ENCODE measurements at places on chromosomes 11 and 22.
A peak's percentile ranks its signal among the peaks of the same experiment; 100 is the strongest.

DNA sequence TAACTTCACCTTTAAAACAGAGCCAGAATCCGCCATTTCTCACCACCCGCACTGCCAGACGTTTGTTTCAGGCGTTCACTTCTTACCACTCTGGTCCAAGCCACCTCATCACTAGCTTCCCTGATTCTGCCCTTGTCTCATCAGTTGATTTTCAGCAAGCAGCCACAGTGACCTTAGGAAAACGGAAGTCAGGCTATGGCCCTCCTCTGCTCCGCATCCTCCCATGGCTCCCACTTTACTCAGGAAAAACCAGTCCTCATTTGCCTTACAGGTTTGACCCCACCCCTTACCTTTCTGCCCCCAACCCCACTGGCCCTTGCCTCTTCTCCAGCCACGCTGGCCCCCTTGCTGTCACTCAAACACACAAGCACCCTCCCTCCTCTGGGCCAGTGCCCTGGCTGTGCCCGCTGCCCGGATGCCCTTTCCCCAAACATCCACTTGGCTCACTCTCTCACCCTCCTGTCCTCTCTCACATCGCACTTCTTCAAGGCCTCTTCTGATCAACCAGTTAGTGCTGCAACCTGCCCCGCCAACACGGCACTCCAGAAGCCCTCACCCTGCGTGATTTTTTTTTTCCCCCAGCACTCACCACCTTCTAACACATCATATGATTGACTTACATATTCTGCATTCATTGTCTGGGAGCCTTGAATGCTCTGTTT, 18.9 kb downstream of the TPST2 start:
- no peak for DNase-seq

DNA sequence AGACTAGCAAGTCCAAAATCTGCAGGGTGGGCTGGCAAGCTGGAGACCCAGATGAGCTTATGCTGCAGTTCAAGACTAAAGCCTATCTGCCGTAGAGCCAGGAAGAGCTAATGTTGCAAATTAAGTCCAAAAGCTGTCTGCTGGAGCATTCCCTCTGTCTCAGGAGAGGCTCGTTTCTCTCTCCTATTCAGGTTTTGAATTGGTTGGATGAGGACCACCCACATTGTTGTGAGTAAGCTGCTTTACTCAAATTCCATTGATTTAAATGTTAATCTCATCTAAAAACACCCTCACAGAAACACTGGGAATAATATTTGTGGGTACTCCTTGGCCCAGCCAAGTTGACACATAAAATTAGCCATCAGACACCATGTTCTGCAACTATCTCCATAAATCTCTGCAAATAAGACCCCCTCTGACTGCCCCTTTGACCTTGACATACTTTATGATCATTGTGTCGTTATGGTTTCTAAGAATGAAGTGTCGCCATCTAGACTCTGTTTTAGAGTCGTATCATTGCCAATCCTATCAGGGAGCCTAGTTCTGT, 16.8 kb upstream of the CUL5 start:
- DNase-seq: no peak

GRCh38 chr11:15227011-15227410, 112.3 kb downstream of the INSC start:
- DNase-seq: peak; percentile 27

DNA sequence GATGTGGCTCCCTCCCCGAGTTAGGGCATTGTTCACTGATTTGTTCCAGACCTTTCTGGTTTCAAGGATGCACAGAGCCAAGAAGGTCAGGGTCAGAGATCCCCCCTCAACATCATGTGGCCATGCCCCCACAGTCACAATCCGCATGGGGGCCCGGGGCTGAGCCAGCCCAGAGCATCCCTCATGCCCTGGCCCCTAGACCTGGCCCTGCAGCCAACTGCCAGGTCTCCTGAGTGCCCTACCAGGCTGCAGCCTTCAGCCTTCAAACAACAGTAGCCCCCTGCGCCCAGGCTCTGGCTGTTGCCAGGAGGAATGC, 142.4 kb downstream of the CRYBB2 start:
- DNase-seq: no peak

GRCh38 chr11:5317292-5317691, 6.8 kb downstream of the OR51B2 start:
- DNase-seq: no peak

DNA sequence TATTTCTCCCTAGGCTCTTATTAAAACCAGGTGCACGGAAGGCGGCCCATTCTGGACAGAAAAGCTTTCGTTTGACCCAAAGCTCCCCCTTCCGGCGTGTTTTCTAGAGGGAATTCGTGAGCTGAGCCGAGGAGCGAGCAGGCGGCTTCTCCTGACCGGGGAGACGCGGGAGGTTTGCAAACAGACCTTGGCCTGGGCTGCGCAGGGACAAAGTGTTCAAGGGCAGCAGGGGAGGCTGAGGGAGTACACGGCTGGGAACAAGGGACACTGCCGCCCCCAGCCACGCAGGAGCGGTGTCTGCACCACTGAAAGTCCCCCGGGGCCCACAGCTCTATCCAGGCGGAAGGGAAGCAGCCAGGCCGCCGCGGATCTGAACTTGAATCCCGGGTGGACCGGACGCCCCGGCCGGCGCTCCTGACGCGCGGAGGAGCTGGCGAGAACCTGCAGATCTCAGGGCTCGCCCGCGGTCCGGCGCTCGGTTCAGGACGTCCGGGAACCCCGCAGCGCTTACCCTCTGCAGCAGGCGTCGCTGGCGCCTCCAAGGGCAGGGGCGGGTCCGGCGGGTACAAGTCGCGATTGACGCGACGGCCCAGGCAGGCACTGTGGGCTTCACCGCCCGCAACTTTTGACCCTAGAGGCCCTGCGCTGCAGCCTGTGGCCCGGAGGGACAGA, 101.9 kb downstream of the WT1 start:
- DNase-seq: peak; percentile 48

- no peak for DNase-seq
Measured at GRCh38 chr11:129374993-129375750, 476 bp upstream of the BARX2 start.

- DNase-seq: peak; percentile 65
Measured at GRCh38 chr11:27718346-27718862, 18.1 kb upstream of the BDNF start.

- no peak for DNase-seq
Measured at GRCh38 chr11:1219446-1219833, 3.4 kb upstream of the MUC5B start.

DNA sequence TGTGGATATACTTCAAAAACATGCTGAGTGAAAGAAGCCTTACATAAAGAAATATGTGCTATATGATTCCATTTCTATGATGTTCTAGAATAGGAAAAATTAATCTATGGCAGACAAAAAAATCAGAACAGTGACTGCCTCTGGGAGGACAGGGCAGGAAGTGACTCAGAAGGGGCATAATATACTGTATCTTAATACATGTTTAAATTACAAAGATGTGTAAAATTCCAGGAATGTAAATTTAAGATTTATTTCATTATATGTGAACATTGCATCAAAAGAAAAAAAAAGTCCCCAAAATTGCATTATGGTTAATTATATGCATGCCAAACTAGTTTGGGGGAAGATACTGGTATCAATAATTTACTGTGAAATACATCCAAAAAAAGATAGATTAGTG, 32.2 kb downstream of the SBF2 start:
- DNase-seq: no peak

DNA sequence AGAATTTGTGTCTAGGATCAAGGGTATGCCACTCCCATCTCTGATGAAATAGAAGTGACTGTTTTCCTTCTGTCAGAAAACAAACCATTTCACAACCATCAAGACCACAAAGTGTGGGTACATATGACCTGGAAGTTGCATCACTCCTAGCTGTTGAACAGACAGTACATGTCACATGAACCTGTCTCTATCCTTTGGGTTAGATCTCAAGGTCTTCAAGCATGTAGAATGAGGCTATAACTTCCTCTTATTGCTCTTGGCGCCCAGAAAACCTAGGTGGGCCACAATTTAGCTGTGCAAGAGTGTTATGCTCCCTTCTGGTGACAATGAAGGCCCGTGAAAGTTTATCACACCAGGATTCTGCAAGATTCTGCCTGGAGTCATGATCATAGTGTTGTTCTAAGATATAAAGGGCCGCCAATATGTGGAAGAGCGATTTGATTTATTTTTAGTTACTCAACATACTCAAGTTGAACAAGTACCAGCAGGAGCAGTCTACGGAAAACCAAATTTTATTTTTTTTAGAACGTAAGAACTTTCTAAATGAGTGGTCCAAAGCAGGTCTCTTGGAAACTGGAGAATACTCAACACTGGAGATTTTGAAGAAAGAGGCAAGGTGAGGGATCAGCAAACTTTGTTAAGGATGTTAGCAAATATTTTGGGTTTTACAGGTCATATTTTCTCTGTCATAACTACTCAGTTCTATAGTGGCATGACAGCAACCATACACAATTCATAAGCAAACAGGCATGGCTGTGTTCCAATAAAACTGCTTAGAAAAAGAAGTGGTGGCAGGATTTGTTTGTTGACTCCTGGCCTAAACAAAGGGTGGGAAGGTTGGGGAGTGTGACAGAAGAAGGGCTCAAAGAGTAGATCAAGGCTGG, 101.8 kb downstream of the USP35 start:
- no peak for DNase-seq

- no peak for DNase-seq
Measured at GRCh38 chr22:48894064-48894671, 933.5 kb downstream of the BRD1 start.

GRCh38 chr11:7571640-7572000, 57.8 kb downstream of the PPFIBP2 start:
- peak; percentile 43 for DNase-seq

GRCh38 chr22:23223569-23224317, 43.4 kb downstream of the BCR start:
- DNase-seq: no peak

GRCh38 chr11:82794490-82794889, 60.8 kb upstream of the FAM181B start:
- DNase-seq: no peak

DNA sequence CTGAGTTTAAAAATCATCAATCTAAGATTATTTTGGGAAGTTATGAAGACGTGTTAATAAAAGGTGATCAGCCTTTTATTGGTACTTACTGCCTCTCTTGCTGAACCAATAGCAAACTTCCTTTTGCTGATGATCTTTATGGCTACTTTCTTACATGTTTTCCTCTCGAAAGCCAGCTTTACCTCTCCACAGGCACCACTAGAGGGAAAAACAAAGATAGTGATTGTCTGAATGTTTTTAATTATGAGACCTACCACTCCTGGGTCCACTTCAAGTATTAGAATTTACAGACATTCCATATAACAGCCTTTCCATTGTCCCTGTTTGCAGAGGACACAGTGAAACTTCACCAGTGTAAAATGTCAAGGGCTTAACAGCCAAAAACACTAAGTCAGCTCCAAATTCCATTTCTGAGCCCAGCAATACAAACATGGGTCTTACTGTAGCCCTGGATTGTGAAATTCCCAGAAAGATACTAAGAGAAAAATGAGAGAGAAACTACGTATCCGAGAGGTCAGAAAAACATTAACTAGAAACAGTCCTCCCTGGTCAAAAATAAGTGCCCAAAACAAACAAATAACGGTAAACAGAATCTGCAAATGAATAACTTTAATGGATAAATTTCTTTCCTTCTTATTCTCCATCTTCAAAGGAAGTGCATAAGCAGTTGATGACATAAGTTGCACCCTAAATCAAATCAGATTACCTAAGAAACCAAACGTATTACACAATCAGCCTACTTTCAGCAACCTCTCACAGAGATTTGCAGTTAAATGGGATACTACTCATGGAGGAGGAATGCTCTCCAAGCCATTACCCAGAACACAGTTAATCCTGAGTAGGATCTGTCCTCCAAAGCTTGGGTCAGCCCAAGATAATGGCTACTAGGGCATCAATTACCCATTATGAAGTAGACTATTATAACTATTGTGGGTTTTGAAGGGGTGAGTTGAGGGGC, 29.5 kb downstream of the CHEK2 start:
- no peak for DNase-seq

DNA sequence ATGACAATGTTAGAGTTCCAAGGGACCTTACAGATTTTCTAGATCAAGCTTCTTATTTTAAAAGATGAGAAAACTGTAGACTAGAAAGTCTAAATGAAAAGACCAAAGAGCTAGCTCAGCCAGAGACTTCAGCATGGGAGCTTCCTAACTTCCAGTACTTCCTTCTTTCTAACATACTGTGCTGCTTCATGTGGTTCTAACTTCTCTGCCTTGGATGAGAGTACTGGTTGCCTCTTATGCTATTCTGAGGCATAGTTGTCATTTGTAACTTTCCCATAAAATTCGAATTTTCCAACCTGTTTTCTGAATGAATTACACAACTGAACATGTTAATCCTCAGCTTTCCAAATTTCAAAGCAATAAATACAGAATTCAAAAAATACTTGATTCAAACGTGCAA, 1.8 kb downstream of the MTMR2 start:
- DNase-seq: no peak

DNA sequence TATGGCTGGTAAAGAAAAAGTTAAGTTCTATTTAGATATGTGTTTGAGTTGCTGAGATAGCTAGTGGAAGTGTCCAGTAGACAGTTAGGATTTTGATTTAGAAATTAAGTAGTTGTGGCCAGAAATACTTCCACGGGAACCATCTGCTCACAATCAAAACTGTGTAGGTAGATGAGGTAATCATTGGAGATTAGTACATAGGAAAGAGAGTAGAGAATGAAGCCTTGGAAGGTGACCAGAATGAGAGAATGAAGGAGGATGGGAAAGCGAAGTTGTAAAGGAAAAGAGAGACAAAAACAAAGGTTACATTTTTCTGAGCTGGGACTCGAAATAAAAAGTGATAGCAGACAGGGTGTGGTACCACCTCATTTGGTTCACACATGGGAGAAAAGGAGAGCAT, 296.9 kb upstream of the SORL1-AS1 start:
- no peak for DNase-seq

DNA sequence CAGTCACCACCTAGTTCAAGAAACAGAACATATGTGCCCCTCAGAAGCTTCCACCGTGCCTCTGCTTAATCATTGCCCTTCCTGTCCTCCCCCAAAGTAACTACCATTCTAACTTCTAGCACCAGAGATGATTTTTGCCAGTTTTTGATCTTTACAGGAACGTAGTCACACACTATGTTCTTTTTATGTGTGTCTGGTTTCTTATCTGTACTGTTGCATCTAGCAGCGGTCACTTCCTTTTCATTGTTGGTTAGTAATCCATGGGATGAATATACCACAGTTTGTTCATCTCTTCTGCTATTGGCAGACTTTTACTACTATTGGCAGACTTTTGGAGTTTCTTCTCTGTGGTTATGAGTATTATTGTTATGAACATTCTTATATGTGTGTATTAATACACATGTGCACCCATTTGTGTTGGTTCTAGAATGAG, 34.6 kb downstream of the SPECC1L start:
- no peak for DNase-seq

DNA sequence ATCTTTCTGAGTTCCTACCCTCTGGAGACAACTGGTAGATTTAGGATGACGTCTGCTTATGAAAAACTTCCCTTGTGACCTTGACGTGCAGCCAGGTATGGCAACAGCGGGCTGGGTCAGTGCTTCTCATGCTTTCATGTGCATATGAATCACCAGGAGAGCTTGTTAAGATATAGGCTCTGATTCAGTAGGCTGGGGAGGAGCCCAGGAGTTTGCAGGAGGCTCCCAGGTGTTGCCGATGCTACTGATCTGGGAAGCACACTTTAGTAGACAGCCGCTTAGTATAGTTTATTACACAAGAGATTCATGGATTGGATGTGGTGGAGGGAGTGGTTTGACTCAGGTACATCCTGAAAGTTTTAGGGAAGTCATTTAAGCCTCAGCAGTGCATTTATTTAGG, 23.8 kb downstream of the DIXDC1 start:
- DNase-seq: no peak
